ENCODE measurements at places on chromosomes 6 and 20. TPM values are rescaled to one million over a fixed set of nuclear protein-coding genes. Genes with fewer than 3 reads are reported as not detected.

DNA sequence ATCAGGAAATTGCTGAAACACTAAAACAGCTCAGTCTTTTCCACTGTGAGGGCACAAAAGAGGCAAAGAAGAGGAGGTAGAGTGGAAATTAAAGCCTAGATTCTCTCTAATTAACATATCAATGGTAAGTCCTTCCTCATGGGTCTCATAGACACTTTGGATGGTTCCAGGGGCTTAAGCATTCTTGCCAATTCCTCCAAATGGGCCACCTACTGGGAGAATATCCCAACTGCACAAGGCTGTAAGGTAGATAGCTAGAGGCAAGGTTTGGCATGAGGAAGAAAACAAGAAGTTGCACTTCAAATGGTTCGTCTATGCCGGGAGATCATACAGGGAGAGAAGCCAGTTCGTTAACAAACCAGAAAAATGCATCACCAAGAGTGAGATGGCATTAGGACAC lies 107.6 kb upstream of the KHDRBS2 start:
- no peak overlapping the region for H3K4me3 ChIP-seq
- no peaks in the 10 kb centered on the region for H3K27me3 ChIP-seq
- no peak overlapping the region for H3K27ac ChIP-seq
- H3K4me1 ChIP-seq: no peaks in the 10 kb centered on the region
- DNase-seq: no peak
- H3K36me3 ChIP-seq: no peaks in the 10 kb centered on the region

- DNase-seq: peak; percentile 74
- H3K4me3 ChIP-seq: no peak overlapping the region
- peaks cover 10% of the 10 kb centered on the region for H3K4me1 ChIP-seq
- no peak overlapping the region for H3K27ac ChIP-seq
- peaks cover 9% of the 10 kb centered on the region for H3K36me3 ChIP-seq
These were observed 46.1 kb downstream of the LYRM4 start for GRCh38 chr6:5214570-5215052.

DNA sequence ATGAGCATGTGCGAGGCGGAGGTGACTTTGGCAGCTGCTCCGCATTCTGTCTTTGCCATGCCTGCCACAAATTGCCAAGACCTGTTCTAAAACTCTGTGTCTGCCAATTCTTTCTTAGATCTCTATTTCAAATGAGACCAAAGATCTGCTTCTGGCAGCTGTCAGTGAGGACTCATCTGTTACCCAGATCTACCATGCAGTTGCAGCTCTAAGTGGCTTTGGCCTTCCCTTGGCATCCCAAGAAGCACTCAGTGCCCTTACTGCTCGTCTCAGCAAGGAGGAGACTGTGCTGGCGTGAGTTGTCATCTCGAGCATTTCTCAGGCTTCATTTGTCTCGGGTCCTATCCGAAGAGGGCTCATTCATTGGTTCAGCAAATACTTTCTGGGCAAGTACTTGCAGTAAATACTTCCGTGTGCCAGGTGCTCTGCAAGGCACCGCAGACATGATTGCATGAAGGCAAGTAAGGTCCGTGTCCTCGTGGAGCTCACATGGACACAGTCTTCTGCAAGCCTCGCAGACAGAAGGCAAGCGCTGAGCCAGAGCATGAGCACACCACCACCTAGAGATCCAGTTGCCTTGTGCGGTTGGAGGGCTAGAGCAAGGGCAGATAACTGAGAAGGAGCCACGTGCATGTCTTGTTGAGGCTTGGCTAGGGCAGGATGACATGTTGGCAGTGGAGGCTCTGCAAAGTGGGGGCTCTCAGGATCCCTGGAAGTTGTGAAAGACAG lies 19.7 kb upstream of the MROH8 start:
- no peak overlapping the region for H3K27ac ChIP-seq
- H3K4me1 ChIP-seq: peaks cover 25% of the 10 kb centered on the region
- H3K4me3 ChIP-seq: no peak overlapping the region
- DNase-seq: no peak
- peaks cover 53% of the 10 kb centered on the region for H3K36me3 ChIP-seq

DNA sequence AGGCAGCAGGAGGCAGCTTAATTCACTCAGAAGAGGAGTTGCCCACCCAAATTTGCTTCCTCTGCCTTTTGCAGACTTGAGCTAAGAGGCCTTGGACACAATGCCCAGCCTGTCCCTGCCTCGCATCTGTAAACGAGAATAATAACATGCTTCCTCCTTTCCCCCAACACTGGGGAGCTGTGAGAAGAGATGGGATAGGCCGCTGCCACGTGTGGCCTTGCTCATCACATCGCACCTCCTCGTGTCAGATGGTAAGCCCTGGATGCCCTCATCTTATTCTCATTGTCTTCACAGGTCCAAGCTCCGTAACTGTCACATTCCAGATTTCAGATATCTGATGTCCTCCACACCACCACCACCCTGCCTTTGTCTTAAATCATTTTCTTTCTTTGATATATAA lies 13.1 kb upstream of the TUBB2B start:
- no peak overlapping the region for H3K27ac ChIP-seq
- H3K27me3 ChIP-seq: peaks cover 60% of the 10 kb centered on the region
- H3K4me1 ChIP-seq: no peaks in the 10 kb centered on the region
- no peak for DNase-seq
- no peak overlapping the region for H3K4me3 ChIP-seq

DNA sequence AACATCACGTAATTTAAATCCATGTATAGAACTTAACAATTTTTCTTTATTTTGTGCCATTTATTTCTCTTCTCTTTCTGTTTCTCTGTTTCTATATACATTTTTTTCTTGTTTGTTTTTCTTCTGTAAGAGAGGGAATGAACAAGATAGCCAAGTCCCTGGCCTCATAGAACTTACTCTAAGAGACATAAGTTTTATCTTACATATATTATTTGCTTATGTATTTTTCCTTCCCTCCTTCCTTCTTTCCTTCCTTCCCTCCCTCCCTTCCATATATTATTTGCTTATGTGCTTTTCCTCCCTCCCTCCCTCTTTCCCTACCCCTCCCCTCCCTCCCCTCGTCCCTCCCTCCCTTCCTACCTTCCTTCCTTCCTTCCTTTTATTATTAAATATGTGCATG lies 13.0 kb downstream of the DOK5 start:
- H3K27me3 ChIP-seq: no peaks in the 10 kb centered on the region
- no peak for DNase-seq
- no peak overlapping the region for H3K4me3 ChIP-seq
- peaks cover 3% of the 10 kb centered on the region for H3K4me1 ChIP-seq
- no peak overlapping the region for H3K27ac ChIP-seq

DNA sequence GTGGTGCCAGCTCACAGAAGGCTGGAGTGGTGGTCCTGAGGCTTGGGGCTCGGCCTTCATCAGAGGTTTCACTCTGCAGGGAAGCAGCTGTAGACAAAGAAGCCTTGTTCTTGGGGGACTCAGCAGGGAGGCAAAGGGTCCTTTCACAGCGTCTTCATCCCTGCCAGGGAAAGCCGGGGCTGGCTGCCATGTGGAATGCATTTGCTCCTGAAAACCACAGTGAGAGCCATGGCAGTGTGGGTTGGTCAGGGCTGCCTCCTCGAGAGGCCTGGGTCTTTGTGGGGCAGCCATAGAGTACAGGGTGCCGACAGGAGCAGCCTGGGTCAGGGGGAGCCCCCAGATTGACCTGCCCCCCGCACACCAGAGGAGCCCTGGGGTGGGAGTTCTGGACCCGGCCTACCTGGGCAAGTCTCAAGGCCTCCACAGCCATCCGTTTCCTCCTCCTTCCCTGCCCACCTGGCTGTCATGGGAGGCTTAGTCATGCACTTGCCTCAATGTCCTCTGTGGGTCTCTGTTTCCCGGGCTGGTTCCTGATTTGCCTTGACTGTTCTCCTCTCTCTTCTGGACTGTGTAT lies 144.0 kb downstream of the CDC5L start:
- H3K27me3 ChIP-seq: no peaks in the 10 kb centered on the region
- H3K4me3 ChIP-seq: no peak overlapping the region
- DNase-seq: no peak
- no peak overlapping the region for H3K27ac ChIP-seq

The ASIP gene
- total RNA-seq: not detected

Data from activated CD4-positive, alpha-beta T cell treated with anti-CD3 and anti-CD28 coated beads, Interleukin-2, amount 10 ng/mL, durations not matched to agents 24 days and 14 days (primary cell).